ENCODE measurements at places on chromosomes 16 and 17.

GRCh38 chr16:80273635-80274538 lies 266.9 kb upstream of the DYNLRB2 start:
- DNase-seq: no peak

- no peak for DNase-seq
These were observed 8.4 kb downstream of the ZDHHC1 start for GRCh38 chr16:67407788-67408452.

- DNase-seq: no peak
These were observed 611 bp downstream of the RRAD start for GRCh38 chr16:66924527-66925321.

GRCh38 chr17:57530508-57530907 lies 214.6 kb downstream of the CCDC182 start:
- peak; percentile 23 for DNase-seq

GRCh38 chr16:25713785-25714570 lies 22.2 kb downstream of the HS3ST4 start:
- no peak for DNase-seq

DNA sequence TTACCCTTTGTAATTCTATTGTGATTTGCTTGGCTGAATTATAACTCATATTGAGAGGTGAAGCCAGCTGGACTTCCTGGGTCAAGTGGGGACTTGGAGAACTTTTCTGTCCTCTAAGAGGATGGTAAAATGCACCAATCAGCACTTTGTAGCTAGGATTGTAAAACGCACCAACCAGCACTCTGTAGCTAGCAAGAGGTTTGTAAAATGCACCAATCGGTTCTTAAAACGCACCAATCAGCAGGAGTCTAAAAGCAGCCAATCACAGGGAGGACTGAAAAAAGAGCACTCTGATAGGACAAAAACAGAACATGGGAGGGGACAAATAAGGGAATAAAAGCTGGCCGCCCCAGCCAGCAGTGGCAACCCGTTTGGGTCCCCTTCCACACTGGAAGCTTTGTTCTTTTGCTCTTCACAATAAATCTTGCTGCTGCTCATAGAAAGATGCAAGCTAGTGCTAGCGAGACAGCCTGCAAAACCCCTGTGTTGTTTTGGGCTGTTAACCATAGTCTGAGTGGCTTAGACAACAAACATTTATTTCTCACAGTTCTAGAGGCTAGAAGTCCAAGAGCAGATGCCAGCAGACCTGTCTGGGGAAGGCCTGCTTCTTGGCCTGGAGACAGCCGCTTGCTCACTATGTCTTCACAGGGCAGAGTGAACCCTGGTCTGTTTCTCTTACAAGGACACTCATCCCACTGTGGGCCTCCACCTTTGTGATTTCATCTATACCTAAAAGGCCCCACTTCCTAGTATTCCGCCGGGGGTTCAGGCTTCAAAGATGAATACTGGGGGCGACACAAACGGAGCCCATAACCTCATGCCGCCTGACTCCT lies 39.0 kb upstream of the CRISPLD2 start:
- no peak for DNase-seq

- no peak for DNase-seq
These were observed 114.1 kb downstream of the NOG start for GRCh38 chr17:56707312-56708219.

All from NCI-H1092 treated with DMSO at 0.1 percent for 48 hours (cell line).